CD4-positive, alpha-beta T cell treated with Interferon gamma for 1 hour (primary cell): ENCODE measurements at places on chromosomes 6 and 20.

DNA sequence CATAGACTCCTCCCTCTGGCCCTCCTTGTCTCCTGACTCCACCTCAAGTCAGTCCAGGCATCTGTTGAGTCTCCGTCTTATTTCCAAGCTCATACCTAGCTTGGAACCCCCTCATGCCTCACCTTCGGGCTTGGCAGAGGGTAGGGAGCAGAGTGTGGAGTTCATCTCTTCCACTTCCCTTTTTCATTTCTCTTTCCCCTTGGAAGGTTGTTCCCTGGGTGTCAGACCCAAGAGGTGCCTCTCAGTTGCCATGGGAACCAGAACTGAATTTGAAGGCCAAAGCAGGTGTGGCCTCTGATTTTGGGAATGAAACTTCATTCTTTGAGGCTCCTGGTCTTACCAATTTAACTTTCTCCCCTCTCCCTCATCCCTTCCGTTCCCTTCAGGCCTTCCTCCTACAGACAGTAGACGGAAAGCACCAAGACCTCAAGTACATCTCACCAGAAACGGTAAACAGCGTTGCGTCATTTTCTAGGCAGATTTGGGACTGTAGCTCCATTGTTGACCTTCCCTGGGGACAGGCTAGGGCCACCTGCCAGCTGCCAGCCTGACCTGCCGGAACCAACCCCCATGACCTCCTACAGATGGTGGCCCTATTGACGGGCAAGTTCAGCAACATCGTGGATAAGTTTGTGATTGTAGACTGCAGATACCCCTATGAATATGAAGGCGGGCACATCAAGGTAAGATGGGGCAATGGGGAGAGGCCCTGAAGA, 6.6 kb downstream of the CDC25B start:
- no peak for DNase-seq

DNA sequence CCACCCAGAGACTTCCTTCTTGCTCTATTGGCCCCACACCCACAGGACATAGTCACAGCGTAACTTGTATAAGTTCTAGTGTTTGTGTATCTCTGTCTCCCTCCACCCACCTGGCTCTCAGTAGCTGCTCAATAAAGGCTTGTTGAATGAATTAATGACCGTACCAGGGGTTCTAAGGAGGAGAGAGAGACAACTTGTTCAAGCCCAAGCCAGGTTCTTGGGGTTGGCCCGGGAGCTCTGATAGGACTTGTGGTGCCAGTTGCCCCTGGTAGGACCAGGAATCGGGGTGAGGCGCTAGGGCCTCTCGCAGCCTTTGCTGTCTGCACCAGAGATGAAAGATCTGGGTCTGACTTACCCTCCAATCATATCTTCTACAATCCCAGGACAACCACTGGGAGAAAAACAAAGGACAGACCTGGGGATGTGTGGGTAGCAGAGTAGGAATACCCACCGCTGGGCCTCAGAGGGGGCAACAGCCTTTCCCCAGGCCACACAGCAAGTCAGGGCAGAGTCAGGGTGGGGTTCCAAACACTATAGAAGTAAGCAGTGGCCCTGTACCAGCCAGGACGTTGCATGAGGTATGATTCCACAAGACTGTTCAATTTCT, 5.3 kb upstream of the TGM2 start:
- DNase-seq, result no peak

GRCh38 chr20:361561-361960, 14.7 kb downstream of the NRSN2 start:
- no peak for DNase-seq

DNA sequence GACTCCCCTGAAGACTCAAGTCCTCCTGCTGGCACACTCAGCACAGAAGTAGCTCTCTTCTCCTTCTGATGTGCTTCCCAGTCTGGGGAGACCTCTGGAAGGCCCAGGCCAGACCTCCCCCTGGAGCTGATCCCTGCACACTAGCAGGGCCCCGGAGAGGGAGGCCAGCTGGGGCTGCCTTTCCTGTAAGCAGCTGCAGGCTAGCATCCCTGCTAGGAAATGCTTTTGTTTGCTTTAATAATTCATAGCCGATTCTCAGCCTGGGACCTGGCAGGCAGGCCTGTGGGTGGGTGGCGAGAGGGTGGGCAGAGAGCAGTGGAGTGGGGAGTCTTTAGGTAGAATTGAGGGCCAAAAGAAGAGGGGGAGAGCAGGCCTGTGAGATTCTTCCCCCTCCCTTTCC, 5.2 kb downstream of the EBF4 start:
- DNase-seq, result no peak

DNA sequence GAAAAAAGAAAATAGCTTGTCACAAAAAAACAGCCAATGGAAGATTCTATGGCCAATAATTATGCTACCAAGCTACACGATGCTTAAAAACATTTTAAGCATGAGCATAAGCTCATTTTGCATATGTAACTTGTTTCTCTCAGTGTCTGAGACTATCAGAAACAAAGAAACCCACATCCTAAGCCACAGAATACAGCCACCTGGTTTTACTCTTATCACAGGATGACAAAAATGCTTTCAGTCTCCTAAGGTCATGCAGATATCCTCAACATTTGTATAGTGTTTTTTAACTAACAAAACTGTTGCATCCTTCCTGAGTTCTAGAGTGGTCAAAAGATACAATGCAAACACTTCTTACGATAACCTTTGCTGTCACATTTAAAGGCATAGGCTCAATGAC, 172.1 kb upstream of the RUNX2 start:
- no peak for DNase-seq

DNA sequence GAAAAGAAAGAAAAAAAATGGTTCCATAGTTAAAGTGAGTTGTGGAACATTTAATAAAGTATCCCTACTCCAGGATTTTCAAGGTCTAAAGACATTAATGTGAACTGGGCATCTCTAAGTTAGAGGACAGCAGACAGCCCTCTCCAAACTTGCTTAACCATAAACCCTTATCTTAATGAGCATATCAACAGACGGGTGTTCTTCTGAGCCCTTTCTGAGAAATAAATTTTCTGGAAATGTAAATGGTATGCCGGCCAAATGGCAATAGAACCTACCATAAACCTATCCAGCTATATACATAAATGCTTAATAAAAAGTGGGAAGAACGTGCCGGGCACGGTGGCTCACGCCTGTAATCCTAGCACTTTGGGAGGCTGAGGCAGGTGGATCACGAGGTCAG, 12.5 kb downstream of the SLC18B1 start:
- DNase-seq, result no peak

GRCh38 chr6:37738216-37738615, 40.5 kb upstream of the MDGA1 start:
- DNase-seq, result no peak

GRCh38 chr6:118739696-118740353, 88.4 kb upstream of the CEP85L start:
- no peak for DNase-seq

DNA sequence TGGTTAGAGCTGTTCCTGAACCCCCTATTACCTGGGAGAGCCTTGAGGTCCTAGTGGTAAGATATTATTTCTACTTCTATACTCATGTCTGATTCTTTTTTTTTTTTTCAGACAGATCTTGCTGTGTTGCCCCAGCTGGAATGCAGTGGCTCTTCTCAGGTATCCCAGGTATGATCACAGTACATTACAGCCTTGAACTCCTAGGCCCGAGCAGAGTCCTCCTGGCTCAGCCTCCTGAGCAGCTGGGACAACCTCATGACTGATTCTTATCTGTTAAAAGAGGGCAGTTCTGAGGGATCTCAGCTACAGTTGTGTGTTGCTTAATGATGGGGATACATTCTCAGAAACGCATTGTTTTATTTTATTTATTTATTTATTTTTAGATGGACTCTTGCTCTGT, 30.2 kb downstream of the BAK1 start:
- DNase-seq, result no peak
